Stimulated activated CD4-positive, alpha-beta T cell treated with anti-CD3 and anti-CD28 coated beads, Interleukin-4, amount 100 ng/mL, for 48 hours (primary cell): ENCODE measurements at places on chromosomes 12 and 14.

DNA sequence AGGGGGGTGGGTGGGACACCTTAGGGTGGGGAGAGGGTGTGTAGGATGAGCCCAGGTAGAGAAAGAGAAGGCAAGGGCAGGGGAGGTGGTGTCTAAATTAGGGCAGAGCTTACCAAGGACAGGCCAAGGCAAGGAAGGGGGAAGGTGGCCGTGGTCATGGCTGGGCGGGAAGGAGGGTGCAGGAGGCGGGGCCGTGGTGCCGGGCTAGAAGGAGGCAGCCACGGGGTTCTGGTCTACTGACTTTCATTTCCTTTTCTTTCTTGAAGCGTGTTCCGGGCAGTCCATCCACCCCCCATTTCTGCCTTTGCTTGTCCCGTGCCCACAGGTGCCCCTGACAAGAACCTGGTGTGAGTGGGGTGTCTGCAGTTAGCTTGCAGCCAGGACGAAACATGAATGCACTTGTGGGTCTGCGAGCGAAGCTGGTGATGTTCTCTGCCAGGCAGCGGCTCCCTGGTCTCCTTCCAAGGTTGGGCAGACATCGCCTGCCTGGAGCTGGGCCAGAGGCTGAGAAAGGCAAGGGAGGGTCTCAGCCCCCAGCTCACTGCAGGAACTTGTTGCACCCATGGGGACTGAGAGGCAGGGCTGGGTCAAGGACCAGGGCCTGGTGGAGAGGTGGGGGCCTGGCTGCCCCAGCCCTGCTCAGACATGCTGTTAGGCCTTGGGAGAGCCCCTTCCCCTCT, 58.2 kb downstream of the KIF26A start:
- no peak for DNase-seq

GRCh38 chr12:121767525-121768016, 25.9 kb downstream of the RHOF start:
- no peak for DNase-seq

DNA sequence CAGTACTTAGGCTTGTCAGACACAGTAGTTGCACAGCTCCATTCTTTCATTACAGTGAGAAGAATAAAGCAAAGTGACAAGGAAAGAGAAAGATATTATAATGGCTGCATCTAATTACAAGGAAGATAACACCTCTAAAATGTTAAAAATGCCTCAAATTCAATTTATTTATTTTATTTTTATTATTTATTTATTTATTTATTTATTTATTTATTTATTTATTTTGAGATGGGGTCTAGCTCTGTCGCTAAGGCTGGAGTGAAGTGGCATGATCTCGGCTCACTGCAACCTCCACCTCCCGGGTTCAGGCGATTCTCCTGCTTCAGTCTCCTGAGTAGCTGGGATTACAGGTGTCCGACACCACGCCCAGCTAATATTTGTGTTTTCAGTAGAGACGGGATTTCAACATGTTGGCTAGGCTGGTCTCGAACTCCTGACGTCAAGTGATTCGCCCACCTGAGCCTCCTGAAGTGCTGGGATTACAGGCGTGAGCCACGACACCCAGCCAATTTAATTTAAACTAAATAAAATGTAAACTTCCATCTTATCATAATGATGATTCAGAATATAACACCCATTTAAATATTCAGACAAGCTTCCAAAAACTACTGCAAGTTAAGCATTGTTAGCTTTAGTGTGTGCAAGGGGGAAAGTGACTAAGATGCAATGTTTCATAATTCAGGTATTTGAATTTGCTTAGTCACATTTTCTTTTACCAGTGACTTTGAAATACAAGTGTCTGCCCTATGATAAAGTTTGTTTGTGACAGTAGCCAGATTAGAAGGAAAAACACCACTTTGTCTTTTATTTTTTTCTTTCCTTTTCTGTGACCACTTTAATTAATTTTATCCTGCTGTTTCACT, 2.4 kb upstream of the CFAP54 start:
- no peak for DNase-seq

DNA sequence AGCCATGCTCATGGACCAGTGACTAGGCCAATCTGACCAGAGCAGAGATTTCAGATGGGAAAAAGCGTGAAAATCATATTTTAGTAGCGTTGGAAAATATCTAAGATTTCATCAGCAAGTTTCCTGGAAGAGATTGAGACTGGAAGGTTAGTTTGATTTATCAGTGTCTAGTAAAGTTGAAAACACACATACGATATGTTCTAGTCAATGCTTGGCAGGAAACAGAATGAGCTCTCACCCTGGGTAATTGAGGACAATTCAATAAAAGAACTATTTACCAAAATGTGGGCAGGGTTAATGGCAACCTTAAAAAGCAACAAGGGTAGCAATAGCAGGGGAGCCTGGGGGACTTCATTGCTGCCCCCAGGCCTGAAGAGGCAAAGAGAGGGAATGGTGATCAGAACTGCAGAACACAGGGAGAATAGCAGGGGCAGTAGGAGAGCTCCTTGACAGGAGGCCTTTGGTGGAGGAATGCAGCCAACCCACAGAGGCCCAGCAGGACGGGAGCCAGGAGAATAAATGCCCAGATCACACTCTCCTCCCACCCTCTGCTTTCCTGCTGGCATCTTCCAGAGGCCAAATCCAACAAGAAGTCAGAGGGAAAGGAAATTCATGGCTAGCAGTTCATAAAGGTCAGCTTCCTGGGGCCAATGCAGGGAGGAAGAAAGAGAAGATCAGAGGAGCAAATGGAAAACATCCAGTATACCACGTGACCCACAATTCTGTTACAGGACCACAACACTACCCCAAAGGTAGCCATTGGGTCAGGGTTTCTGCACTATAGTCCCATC, 27.6 kb upstream of the LRP6 start:
- no peak for DNase-seq

DNA sequence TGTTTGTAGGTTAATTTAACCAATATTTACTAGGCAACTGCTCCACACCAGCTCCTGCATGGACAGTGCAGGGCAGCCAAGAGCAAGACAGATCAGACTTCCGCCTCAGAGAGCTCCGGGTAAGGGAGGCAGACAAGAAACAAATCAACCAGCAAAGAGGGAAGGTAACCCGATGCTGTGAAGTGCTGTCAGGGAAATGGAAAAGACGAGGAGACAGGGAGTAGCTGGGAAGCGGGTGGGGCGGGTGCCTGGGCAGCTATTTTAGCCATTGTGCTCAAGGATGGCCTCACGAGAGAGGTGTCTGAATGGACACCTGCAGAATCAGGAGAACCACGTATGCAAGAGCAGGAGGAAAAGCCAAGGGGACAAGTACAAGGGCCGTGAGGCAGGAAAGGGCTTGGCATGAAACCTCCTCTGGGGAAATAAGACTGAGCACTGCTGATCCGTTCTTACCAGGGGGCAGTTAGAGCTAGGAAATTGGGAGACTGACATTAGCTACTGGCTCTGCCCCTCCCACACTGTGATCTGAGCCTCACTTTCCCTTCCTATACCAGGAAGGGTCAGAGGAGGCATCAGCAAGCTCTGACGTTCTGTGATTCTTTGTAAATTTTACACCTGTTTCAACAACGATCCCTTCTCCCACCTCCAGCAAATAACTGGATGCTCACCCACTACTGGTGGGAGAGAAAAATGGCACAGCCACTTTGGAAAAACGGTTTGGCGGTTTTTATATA, 6.5 kb upstream of the TMEM119 start:
- no peak for DNase-seq

DNA sequence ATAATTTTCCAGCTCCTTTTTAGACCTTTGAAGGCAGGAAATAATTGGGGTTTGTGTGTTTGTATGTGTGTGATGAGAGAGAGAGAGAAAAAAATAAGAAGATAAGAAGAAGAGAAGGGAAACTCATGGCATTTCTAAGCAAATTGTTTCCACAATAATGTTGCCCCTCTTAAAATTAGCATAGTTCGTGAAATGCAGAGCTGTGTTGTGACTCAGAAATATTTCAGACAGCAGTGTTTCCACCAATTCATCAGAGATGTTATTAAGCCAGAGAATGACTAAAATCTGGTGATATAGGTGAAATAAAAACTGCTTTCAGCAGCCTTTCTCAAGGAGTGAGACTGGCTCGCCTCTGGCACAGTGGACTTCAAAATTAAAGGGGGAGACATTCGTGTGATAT, 65.9 kb upstream of the ARHGAP5 start:
- DNase-seq = no peak
